Kidney (tissue), 22 donors: ENCODE measurements at places on chromosomes 3 and 15.
A peak's percentile ranks its signal among the peaks of the same experiment; 100 is the strongest.

DNA sequence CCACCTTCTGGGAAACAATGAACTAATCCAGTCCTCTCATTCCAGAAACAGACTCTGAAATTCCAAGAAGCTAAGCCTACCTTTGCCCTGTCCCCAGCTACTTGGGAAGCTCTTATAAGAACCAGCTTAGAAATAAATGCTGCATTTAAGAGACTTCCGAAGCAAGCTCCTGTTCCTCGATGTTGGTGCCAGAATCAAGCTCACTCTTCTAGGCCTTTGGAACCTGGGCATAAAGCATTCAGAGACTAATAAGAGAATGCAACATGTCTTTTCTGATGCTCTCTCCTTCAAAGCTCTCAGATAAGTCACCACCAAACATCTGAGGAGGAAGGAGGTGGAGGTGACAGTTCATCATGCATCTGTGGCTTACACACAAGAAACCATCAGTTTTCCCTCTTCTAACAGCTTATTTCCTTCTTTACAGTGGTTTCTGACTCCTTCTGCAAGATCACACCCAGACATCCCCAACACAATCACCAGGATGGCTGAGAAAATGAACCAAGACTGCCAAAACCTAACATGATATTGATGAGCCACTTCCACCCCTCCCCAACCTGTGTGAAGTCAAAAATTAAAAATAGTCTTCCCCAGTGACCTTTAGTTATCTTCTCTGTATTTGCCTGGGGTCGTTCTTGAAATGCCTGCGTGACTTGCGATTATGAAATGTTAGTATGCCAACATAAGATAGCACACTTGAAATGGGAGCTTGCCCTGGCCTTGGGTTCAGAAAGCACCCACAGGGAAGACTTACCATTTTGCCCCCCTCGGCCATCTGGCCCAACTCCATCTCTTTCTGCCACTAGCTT is 11.5 kb downstream of the ARHGEF3 start:
- peak; percentile 7 for DNase-seq

DNA sequence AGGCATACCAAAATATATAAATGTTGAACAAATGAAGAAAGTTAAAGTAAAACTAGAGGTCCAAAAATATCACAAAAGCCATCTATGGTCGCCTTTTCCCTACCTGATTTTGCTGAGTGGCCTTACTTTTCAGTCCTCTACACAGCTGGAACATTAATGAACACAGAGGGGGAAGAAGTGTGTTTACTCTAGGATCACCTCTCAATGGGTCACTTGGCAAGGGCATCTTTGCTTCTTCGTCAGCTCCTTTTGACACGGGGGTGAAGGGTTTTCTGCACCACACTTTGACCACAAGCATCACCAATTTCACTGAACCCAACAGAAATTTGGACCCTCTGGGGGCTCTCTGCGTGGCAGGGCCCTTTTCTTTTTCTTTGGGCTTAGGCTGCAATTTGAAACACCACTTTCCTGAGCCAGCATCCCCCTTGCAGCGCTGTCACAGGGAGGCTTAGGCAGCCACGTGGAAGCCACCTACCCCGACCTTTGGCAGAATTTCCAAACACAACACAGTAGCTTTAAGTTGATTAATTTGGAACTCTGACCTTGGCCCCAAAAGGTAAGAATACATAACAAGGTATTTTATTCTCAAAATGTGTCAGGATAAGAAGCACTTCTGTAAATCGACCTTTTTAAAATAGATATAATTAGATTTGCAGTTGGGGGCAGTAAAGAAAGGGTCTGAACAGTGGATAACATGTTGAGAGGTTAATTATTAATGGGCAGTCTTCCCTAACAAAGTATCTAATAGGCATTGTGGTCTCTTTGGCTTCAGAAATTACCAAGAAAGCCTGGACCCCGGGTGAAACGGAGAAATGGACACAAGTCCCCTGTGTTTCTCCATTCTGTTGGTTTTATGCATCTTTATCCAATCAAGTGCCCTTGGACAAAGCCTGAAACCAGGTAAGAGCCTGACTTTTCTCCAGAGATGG is at the start of gene LIPC:
Gene LIPC, plus strand, starts transcription at position 771 of the 929 bp plus-strand sequence. Its CDS starts 42 bp downstream, at position 813.
- DNase-seq, result peak; percentile 39

DNA sequence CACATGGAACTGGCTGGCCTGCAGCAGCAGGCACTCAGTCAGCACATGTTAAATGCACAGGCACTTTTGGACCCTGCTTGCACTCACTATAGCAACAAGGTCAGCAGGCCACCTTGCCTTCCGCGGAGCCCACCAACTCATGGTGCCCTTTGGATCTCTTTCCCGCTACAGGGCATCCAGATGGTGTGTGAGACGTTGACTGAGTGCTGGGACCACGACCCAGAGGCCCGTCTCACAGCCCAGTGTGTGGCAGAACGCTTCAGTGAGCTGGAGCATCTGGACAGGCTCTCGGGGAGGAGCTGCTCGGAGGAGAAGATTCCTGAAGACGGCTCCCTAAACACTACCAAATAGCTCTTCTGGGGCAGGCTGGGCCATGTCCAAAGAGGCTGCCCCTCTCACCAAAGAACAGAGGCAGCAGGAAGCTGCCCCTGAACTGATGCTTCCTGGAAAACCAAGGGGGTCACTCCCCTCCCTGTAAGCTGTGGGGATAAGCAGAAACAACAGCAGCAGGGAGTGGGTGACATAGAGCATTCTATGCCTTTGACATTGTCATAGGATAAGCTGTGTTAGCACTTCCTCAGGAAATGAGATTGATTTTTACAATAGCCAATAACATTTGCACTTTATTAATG is 85.0 kb downstream of the TGFBR2 start:
- peak; percentile 70 for DNase-seq

- no peak for DNase-seq
These were observed 252.7 kb downstream of the SLC9A9 start for GRCh38 chr3:143595456-143596077.

DNA sequence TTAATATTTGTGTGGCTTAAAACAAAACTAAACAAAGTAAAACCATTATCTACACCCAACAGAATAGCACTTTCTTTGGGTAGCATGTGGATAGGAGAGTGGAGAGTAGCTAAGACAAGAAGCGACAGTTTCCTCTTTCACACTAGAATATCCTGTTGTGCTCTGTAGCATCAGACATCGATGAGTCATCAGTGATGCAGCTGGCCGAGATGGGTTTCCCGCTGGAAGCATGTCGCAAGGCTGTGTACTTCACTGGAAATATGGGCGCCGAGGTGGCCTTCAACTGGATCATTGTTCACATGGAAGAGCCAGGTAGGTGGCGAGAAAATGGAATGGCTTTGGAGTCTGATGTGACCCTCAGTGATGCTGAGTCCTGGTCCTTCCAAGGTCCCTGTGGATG is 108.1 kb downstream of the USP13 start:
- DNase-seq, result no peak

GRCh38 chr15:69081310-69082004 is 67.0 kb downstream of the NOX5 start:
- peak; percentile 70 for DNase-seq
